ENCODE measurements at places on chromosomes 5 and 9.

DNA sequence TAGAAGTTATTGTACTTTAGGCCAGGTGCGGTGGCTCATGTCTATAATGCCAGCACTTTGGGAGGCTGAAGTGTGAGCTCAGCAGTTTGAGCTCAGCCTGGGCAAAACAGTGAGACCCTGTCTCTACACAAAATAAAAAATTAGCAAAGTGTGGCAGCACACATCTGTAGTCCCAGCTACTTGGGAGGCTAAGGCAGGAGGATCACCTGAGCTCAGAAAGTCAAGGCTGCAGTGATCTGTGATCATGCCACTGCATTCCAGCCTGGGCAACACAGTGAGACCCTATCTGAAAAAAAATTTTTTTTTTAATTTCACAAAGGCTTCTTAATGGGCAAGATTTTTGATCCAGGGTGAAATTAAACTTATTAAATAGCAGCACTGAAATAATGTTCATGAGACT is 92.8 kb downstream of the CDC42SE2 start:
- DNase-seq, result no peak

- no peak for DNase-seq
Observed at GRCh38 chr9:96331236-96331947, 29.4 kb upstream of the HSD17B3 start.

GRCh38 chr5:176656467-176656990 is 9.2 kb downstream of the TSPAN17 start:
- DNase-seq, result no peak

DNA sequence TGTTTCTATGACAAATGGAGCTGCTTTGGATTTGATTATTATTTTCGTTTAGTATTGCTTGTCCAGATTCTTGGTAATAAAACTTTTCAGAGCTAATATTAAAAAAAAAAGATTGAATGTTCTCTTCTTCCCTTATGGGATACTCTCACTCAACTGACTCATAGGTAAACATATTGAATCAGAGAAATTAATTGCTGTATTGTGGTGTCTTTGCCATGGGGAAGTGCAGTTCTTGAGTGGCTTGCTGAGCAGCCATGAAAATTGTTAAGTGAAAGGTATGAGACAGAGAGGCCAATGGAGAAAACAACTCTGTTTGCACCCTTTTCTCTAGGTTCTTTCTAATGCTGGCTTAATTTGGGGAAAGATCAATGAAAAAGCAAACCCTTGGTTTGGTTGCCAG is 149.9 kb upstream of the HMHB1 start:
- no peak for DNase-seq

DNA sequence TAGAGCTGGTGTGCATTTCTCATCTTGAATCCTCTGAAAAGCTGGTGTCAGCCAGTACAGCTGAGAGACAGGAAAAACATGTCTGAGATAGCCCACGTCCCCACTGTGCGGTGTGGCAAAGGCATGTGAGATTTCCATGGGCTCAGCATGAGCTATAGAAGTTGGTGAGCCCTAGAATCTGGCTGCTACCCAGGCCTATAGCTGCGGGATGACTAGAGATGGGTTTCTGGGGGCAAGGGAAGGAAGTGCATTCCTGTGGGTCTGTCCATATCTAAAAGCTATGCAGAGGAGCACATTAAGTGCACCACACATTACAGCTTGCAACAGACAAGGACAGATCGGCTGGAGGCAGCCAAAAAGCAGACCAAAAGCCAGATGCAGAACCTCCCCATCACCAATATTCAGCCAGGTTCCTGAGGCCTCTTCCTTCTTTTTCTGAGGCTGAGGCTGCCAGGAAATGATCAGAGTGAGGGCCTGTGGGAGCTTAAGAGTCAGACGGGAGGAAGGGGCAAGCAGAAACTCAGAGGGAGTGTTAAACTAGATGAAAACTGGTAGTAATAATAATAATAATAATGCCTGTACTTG is 55.8 kb upstream of the RANBP3L start:
- no peak for DNase-seq

- DNase-seq, result peak; percentile 23
Observed at GRCh38 chr9:85430659-85431338, 311.0 kb downstream of the AGTPBP1 start.

GRCh38 chr9:11064909-11065308 is 452.1 kb upstream of the PTPRD start:
- DNase-seq, result no peak

GRCh38 chr9:111630964-111631213 is 245 bp upstream of the DNAJC25 start:
- DNase-seq, result no peak

- DNase-seq, result no peak
Observed at GRCh38 chr5:15798006-15798405, 298.0 kb downstream of the FBXL7 start.

- DNase-seq, result no peak
Observed at GRCh38 chr5:152259702-152260101, 145.4 kb downstream of the NMUR2 start.

DNA sequence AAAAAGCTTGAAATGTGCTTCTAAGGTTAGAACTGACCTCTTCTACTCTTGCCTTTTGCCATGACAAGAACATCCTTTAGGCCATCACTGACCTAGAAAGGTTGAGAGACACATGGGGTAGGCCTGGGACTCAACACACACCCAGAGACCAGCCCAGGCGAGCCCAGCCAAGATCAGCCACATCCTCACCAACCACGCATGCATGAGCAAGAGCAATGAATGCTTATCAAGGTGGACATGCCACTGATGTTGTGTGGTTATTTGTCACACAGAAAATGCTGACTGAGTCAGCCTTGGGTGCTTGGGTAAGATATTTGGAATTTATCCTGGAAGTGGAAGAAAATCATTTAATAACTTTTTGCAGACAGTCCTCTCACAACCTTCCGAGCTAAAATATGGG is 39.4 kb downstream of the SMIM23 start:
- DNase-seq, result no peak

DNA sequence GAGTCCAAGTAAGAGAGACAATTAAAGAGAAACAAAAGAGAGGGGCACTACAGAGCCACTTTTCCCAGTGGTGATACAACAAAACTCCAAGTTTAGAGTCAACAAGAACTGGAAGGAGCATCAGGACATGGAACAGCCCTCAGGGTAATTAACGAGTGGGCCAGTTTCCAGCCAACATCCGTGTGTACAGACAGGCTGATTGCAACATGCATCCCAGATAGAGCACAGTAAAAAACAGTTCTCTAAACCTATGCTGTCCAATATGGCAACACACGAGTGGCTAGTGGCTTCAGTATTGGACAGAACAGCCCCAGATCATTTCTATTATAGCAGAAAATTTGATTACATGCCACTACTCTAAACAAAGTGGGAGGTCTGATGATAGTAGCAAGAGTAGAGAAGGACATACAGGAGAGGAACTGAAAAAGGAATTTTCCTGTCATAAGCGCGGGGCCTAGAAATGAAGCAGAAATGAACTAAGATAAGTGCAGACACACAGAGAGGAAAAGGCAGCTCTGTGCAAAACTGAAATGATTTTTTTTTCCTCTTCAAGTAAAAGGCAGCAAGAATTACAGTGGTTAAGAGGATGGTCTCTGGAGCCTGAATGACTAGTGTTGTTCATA is 175.6 kb upstream of the CCNG1 start:
- no peak for DNase-seq

GRCh38 chr5:150317048-150318003 is 14.6 kb upstream of the ARSI start:
- DNase-seq, result no peak

DNA sequence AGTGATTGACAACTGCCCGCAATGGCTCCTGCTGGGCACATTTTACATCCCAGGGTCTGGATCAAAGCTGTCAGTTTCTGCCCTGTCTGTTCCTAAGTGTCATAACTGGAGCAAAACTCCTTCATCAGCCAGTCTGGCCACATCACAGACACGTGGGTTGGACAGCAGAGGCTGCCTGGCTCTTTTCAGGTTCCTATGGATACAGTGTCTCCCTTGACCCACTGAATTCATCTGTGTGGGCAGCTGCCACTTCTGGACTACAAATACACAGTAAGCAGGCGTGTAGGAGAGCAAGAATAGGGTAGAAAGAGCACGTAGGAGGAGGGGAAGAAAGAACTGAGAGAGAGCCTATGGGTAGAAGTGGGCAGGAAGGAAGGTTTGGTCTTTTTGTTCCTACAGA is 238.0 kb downstream of the ENC1 start:
- DNase-seq, result no peak

GRCh38 chr9:1272488-1272887 is 222.3 kb downstream of the DMRT2 start:
- DNase-seq, result no peak

GRCh38 chr9:108316630-108317029 is 539.2 kb downstream of the ACTL7B start:
- DNase-seq, result no peak

GRCh38 chr5:66724349-66725139 is 128.4 kb downstream of the MAST4 start:
- DNase-seq, result no peak

DNA sequence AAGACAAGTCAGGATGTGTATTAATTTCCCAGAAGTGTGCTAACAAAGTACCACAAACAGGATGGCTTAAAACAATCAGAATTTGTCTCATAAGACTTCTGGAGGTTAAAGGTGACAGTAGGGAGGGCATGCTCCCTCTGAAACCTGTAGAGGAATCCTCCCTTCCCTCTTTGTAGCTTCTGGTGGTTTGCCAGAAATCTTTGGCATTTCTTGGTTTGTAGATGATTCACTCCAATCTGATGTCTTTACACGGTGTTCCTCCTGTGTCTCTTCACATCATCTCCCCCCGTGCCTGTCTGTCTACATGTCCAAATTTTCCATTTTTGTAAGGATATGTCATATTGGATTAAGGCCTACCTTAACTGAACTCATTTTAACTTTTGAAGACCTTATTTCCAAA is 471.5 kb downstream of the ZNF608 start:
- DNase-seq, result no peak

DNA sequence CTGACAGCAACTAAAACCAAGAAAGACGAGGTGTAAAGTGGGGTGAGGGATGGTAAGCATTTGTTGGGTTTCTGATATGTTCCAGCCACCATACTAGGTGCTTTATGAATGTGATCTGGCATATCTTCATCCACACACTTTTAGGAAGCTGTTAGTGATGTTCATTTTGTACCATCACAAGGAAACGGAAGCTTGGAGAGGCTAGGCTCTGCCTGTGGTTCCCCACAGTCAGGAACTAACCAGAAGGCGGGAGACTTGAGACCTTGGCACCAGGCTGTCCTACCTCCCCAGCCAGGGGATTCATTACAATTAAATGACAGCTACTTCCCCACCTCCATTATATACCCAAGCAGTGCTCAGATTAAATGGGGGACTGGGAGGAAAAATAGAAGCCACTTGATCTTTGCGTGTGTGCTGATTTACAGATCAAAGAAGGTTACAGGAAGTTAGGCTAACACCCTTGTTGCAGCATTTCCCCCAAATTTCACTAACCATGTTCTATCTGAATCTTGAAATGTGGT is 43.0 kb downstream of the SFXN1 start:
- no peak for DNase-seq

- peak; percentile 58 for DNase-seq
Observed at GRCh38 chr9:4604678-4605095, 57.4 kb upstream of the PLPP6 start.

DNA sequence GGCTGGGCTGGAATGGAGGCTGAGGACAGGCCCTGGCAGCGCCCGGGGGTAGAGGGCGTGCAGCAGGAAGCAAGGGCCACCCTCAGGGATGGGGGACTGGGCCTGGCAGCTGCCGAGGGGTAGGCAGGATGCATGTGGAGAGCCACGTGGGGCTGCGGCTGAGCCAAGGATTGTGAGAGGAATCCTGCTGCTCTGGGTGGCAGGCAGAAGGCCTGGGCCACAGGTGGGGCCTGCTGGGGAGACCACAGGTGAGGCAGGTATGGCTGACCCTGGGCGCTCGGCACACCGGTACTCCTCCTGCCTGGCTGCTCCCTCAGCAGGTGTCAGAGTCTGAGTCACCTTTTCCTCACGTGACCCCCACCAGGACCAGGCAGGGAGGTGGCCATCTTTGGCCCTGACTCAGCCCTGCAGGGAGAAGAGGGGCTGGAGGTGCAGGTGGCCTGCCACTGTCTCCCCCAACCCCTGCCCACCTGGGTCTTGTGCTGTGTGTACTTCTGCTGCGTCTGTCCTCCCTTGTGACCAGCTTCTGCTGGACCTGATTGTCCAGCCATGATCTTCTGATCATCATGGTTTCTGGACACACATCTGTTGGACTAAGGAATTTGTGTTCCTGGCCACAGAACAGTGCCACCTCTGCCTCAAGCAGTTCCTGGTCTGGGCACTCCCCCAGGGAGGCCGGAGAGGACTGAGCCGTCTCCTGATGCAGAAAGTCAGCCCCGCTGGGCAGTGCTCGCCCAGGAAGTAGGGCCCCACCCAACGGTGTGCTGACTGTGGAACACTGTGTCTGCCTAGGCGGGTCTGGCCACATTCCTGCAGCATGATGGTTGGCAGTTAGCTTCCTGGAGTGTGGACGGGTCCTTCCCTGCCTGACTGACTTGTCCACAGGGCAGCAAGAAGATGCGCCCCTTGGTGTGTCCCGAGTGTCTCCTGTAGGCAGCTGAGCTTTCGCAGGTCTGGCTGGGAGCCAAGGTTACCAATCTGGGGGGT is 6.4 kb downstream of the ARRDC1 start:
- DNase-seq, result no peak

DNA sequence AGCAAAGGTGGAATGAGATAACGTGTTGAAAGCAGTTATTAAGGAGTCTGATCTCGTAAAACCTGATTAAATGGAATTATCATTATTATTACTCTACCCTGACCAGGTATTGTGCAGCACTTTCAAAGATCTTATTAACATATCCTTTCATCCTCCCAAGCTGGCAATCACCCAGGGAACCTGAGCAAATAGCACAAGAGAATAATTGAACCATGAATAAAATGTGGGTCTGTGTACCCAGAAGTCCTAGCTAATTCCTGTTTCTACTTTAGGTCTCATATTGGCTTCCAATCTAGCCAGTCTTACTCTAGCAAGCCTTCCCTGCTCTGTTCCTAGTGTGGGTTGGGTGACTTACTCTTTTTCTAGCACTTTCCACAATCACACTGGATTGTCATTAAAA is 162.2 kb upstream of the STK32A start:
- DNase-seq, result no peak

DNA sequence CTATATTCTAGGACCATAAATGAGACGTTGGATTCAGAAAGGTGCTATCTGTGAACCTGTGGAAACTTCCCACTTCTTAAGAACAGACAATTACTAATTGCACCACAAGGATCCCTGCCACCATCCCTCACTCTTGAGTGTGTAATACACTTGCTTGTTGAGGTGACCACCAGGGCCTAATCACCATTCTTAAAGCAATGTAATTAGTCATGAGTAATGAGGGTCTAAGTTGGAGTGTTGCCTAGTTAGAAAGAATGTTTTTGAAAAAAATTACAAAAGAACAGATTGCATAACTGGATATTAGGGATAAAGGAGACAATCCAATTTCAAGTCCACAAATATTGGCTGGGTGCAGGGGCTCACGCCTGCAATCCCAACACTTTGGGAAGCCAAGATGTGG is 56.9 kb upstream of the TRIO start:
- DNase-seq, result no peak

GRCh38 chr5:174571662-174572397 is 152.6 kb upstream of the MSX2 start:
- peak; percentile 17 for DNase-seq

- no peak for DNase-seq
Observed at GRCh38 chr5:71925608-71926091, 181.6 kb upstream of the MAP1B start.

GRCh38 chr9:114696814-114697544 is 15.0 kb upstream of the TEX48 start:
- DNase-seq, result no peak
